Stimulated activated CD8-positive, alpha-beta memory T cell treated with anti-CD3 and anti-CD28 coated beads, Interleukin-4, amount 100 ng/mL, for 24 hours (primary cell): ENCODE measurements at places on chromosomes 13 and 19.

GRCh38 chr13:43597599-43597945, 189.2 kb downstream of the ENOX1 start:
- DNase-seq: no peak

DNA sequence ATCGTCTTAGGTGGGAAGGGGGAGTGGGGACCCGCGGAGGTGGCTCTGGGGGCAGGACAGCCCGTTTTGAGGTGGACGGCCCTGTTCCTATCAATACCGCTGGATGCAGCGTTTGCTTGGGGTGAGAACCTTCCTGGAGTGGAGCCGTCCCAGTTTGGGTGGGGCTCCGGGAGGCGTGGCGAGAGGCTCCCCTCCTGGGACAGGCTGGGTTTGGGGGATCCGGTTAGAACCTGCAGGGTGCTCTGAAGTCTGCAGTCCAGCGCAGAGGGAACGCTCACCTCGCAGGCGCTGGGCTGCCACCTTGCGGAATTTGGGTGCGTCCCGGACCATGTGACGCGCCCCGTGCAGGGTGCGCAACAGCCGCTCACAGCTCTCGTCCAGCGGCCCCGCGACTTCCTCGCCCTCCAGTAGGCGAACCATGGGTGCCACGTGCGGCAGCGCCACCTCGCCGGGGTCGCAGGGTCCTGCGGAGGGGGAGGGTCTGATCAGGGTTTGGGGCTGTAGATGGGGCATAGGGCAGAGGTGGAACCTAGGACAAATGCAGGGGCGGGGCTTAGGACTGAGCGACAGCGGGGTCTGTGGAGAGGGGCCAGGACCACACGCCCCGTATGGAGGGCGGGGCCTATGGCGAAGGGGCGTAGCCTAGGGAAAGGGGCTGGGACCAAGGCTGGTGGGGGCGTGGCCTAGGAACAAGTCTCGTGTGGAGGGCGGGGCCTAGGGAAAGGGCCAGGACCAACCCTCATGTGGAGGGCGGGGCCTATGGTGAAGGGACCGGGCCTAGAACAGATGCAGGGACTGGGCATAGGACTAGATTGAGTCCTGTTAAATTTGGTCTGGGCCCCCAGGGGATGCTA, 13.8 kb downstream of the SH2D3A start:
- peak; percentile 68 for DNase-seq

DNA sequence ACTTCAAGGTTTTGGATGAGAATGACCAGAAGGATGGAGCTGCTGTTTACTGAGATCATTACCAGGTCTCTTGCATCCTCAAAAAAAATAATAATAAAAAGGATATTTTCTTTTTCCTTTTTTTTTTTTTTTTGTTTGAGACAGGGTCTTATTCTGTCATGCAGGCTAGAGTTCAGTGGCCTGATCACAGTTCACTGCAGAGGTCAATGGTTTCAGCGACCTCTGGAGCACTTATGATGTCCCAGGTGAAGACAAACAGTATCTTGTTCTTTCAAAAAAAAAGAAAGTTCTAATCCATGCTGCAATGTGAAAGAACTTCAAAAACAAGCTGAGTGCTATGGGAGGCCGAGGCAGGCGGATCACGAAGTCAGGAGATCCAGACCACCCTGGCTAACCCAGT, 30.4 kb upstream of the TPM4 start:
- no peak for DNase-seq

GRCh38 chr19:35592226-35592625, 6.3 kb downstream of the PMIS2 start:
- DNase-seq: no peak

DNA sequence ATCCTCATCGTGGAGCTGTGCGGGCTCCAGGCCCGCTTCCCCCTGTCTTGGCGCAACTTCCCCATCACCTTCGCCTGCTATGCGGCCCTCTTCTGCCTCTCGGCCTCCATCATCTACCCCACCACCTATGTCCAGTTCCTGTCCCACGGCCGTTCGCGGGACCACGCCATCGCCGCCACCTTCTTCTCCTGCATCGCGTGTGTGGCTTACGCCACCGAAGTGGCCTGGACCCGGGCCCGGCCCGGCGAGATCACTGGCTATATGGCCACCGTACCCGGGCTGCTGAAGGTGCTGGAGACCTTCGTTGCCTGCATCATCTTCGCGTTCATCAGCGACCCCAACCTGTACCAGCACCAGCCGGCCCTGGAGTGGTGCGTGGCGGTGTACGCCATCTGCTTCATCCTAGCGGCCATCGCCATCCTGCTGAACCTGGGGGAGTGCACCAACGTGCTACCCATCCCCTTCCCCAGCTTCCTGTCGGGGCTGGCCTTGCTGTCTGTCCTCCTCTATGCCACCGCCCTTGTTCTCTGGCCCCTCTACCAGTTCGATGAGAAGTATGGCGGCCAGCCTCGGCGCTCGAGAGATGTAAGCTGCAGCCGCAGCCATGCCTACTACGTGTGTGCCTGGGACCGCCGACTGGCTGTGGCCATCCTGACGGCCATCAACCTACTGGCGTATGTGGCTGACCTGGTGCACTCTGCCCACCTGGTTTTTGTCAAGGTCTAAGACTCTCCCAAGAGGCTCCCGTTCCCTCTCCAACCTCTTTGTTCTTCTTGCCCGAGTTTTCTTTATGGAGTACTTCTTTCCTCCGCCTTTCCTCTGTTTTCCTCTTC, 6.3 kb downstream of the MYADM start:
- DNase-seq: no peak

DNA sequence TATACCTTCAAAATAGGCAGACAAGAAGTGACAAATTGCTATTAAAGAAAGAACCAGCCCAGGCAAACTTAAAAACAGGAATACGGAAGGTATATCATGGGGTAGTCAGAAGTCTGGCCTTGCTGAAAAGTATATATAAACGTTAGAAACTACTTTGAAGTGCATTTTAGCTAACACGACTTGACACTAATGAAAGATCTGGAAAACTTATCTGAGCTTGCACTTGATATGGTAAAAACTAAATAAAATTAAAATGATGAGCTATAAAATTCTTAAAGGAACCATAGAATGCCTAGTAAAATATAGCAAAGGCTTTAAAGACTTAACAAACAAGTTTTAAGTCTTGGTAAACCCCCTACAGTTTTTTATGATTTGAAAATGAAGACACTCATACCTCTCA, 795.3 kb upstream of the PCDH20 start:
- DNase-seq: no peak

DNA sequence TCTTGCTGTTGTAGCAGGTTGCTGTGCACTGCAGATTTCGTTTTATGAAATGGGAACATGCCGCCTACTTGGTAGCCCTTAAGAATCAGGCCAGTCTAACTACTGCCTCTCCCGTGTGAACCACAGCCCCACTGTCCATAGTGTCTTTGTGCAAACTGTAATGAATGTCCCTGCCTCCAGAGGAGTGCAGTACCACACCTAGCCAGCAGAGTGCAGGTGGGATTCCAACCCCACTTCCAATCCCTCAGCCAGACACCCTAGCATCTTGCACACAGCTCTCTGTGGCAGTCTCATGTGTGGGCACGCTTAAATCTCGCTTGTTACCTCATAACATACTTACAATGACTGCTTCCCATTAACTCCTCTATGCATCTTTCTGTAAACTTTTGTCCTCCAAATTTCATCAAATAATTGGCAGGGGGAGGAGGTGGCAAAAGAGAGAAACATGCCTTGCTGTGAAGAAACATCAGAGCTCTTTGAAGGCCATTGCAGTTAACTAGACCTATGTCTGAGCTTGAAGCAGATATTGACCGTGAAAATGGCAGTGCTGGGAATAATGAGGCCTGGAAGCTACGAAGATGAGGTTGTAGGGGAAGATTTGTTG, 47.2 kb downstream of the ZAR1L start:
- peak; percentile 4 for DNase-seq

DNA sequence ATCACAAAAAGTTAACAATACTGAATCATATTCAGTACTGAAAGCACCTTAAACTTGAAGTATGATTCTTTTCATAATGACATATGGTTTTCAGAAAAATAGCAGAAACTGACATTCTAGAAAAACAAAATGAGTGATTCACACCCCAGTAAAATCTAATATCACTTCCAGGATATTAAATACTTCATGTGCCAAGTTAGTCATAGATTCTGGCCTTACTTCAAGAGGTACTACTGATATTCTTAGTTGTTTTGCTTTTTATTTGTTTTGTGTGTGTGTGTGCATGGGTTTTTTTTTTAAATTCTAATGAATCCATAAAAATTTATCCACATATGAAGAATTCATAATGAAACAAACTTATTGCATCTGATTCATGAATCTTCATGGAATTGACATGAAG, 207.9 kb upstream of the UFM1 start:
- DNase-seq: no peak

DNA sequence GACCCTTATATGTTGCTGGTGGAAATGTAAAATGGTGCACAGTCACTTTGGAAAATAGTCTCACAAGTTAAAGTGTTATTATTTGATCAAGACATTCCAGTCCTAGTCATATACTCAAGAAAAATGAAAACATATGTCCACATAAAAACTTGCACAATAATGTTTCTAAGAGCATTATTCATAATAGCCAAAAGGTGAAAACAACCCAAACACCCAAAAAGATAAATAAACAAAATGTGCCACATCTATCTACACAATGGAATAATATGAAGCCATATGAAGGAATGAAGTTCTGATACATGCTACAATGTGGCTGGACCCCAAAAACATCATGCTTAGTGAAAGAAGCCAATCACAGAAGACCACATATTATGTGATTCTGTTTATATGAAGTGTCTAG, 14.4 kb upstream of the AKAP8 start:
- no peak for DNase-seq

- no peak for DNase-seq
Observed at GRCh38 chr19:18204394-18205199, 755 bp upstream of the RAB3A start.

DNA sequence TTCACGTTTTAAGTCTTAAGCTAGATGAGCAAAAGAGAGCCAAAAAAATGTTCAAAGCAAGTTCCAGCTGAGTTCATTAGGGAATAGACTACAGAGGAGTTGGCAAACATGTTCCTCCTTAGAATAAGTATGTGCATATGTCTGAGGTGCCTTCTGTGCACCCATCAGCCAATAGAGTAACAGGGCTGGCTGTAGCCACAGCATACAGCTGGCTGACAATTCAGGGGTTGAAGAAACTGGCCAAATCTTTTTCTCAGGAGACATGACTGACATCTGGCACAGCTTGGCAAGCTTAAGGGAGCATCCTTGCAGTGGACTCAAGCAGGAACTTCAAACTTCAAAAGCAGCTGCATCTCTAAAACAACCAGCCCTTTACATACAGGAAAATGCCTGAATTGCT, 414.8 kb upstream of the PCDH20 start:
- no peak for DNase-seq

GRCh38 chr19:42165146-42165545, 32.9 kb upstream of the POU2F2 start:
- no peak for DNase-seq

GRCh38 chr19:13790354-13790753, 4.9 kb upstream of the ZSWIM4 start:
- no peak for DNase-seq

DNA sequence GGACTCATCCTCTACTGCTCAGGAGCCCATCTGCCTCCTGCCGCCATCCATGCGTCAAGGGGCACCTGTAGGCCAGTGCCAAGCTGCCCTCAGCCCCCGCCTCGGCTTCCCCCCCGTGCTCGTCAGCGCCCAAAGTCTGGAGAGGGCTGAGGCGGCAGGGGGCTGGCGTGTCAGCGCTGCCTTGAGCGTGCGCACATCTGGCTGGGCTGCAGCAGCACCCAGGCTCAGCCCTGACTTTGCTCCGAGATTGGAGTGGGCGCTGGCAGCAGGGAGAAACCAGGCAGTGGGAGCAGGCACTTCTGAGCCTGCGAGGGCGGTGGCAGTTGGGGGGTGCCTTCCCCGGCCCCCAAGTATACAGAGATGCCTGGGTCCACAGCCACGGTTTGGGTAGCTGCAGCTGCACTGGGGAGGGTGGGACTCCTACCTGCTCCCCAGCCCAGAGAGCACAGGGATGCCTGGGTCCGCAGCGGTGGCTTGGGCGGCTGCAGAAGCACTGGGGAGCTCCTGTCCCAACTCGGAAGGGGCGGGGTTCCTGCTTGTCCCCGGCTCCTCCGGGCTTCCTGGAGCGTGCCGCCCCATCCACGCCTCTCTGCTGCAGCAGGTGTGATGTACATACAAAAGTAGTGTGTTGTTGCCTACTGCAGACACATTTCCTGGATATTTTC, 44.8 kb upstream of the LPAR6 start:
- DNase-seq: no peak

DNA sequence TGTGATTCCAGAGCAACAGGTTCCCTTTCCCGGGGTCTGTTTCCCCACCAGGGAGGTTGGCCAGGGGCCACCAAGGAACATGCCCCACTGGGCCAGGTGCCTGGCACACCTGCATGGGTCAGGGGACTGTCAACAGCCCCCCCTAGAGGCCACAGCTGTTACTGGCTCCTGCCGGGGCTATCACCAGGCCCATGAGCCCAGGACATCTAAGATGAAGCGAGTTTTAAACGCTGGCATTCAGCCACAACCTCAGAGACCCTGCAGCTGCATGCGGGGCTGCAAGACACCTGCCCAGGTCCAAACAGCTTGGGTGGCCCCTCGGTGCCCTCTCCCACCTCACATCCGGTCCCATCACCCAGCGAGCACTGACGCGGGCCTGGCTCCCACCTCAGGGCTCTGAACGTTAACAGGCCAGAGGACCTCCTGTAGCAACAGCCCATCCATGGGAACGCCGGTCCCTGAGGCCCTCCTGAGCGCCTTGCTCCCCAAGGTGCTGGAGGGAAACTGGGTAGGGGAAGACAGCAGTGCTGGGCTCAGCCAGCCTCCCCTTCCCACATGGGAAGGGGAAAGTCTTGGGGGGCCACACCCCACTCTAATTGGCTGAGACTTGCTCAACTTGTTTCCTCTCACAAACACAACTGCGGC, 12.0 kb downstream of the KHSRP start:
- DNase-seq: peak; percentile 20

DNA sequence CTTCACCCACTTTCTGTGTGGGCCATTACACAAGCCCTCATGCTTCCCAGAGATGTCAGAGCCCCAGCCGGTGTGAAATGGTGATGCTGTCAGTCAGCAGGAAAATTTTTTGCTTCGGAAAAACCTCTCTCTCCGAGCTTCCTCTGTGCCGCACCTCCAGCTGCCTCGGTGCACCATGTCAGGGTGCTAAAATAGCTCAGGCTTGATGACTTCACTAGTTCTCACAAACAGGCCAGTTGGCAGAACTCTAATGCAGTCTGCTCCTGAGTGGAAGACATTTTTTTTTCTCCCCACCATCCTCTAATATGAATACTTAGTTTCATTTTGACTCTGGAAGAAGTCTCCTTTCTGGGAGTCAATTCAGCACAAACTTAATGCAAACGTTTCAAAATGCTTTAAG, 71.3 kb downstream of the KLF12 start:
- DNase-seq: no peak

- DNase-seq: no peak
Observed at GRCh38 chr13:75452564-75452963, 29.4 kb downstream of the TBC1D4 start.
